ENCODE measurements at places on chromosomes 4 and X. TPM values are rescaled to one million over a fixed set of nuclear protein-coding genes. Genes with fewer than 3 reads are reported as not detected.

GRCh38 chrX:109300415-109300814 lies 181.5 kb downstream of the GUCY2F start:
- no peak for DNase-seq

DNA sequence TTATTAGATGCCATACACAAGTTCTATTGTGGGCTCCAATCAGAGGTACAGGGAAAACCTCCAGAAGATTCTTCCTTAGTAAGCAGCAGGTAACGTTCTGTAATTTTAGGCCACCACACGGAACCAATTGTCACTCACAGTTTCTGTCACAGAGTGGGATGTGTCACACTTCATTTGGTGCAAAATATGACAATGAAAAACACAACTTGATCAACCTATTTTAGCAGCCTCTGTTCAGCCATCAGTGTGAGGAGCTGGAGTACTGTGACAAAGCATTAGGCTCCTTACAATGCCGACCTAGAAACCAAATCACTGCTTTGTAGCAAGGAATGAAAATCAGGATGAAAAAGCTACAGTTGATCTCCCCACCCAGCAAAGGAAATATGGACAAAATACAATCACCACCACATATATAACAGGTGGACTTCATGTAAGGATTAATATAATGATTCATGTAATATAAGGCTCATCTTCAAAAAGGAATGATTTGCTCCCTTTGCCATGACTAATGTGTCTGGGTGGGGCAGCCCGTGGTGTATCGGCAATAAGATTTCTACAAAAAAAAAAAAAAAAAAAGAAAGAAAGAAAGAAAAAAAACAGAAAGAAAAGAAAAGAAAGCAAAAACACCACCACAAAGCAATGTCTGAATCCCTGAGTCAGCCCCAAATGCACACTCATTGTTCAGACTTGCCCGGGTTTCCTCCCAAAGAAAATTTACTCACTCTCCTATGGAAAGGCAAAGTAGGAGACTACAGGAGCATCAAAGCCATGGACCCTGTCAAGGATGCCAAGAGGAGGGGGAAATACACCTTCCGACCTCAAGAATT lies 36.0 kb downstream of the SLC9A7 start:
- DNase-seq = no peak

DNA sequence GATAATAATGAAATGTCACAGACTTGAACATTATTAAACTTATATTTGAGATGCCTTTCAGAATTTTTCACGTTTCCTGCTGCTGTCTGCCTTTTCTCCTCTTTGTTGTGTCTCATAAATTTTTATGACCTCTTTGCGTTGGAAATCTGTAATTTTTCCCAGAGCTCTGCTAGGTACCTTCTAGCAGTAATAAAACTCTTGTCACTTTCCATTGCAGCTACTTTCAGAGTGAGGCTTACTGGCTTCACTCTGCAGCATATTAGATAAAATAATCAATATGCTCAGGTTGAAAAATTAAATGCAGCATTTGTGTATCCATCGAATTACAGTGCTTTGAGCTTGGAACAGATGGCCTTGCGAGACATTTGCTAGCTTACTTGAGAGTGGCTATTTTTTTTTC lies 689.0 kb downstream of the GRID2 start:
- DNase-seq = no peak

DNA sequence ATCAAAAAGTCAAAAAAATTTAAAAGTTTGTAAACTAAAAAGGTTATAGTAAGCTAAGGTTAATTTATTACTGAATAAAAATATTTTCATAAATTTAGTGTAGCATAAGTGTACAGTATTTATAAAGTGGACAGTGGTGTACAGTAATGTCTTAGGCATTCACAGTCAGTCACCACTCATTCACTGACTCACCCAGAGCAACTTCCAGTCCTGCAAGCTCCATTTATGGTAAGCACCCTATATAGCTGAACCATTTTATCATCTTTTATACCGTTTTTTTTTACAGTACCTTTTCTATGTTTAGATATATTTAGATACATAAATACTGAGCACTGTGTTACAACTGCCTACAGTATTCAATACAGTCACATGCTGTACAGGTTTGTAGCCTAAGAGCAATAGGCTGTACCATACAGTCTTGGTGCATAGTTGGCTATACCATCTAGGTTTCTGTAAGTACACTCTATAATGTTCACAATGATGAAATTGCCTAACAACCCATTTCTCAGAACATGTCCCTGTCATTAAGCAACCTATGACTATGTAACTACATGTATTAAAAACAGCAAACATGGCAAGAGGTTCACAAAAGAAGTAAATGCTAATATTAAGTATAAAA lies 18.6 kb downstream of the ACSL4 start:
- DNase-seq = peak; percentile 25

- no peak for DNase-seq
These were observed 7.3 kb upstream of the SH3BP2 start for GRCh38 chr4:2785613-2786012.

DNA sequence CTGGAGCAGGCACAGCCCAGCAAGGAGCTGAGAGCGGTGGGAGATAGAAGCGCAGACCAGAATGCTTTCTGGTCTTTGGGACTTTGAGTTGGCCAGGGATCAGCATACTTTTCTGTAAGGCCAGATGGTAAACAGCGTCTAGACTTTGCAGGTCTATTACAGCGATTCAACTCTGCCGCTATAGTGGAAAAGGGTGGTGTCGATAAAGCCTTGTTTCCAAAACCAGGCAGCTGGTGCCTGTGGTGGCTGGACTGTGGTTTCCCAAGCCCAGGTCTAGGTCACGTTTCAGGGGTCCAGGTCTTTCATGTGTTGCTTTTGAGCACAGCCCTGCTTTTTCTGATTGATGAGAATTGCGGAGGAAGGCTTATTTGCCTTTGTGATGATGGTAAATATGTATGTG lies 40.1 kb downstream of the HTT-AS start:
- peak; percentile 67 for DNase-seq

GRCh38 chr4:1011666-1012033 lies 224 bp downstream of the FGFRL1 start:
- DNase-seq = no peak

DNA sequence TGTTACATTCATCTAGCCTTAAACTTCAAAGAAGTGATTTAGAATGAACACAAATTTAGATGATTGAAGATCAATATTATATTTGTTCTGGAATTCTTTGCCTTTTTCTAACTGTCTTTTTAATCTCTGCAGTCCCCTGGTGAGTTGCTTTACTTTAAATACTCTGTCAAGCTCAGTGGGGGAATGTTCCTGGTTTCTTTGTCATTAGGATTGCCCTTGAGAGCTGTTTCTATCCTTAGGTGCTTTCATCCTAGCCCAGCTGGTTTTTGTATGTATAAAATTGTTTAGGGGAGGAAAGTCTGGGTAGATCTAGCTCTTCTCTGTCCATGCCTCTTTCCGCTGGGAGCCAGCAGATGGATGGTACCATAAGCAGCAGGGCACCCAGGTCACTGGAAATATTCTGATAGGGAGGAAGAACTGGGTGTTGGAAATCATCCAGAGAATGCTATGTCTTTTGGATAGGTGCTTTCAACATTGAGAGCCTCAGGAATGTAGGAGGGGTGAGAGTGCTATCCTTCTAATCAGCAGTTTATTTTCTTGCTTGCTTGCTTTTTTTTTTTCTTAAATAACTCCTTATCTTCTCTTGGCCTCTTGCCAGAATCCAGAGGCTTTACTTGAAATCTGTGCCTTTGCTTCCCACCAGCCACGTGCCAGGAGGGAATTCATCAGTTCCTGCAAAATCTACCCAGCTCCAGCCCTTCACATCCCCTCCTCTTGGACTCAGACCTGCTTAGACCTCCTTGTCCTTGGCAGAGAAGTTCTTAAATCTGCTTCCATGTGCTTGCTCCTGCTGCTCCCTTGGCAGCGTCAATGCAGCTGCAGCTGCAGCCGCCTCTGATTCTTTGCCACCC lies 215.3 kb upstream of the ANXA3 start:
- DNase-seq = no peak

DNA sequence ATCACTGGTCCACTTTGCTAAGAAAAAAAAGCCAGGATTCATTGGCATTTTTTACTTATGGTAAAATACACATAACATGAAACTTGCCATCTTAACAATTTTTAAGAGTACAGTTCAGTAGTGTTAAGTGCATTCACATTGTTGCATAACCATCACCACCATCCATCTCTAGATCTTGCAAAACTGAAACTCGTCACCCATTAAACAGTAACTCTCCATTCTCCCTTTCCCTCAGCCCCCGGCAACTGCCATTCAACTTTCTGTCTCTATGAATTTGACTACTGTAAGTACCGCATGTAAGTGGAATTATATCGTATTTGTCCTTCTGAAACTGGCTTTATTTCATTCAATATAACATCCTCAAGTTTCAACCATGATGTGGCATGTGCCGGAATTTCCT lies 56.3 kb upstream of the LNX1 start:
- no peak for DNase-seq

GRCh38 chrX:103418811-103419340 lies 42.5 kb downstream of the BEX3 start:
- DNase-seq = no peak

GRCh38 chrX:131840799-131841495 lies 182.2 kb upstream of the STK26 start:
- no peak for DNase-seq

GRCh38 chr4:169330095-169330494 lies 59.3 kb upstream of the SH3RF1 start:
- DNase-seq = no peak

DNA sequence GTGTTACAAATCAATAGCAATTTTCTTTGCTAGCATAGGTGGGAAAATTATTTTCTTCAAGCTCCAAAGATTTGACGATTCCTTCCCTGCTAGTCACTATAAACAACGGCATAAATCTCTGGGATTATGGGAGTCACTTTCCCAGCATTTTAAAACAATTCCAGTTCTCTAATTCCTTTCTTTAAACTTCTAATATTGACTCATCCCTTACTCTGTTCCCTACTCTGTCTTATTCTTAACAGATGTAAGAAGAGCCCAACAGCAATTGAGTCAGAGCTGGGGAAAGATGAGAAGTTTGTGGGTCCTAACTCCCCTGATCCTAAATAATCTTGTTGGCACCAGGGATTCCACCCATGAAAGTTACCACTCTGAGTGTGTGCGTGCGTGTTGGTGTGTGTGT lies 47.4 kb upstream of the IL21 start:
- DNase-seq = peak; percentile 62

PNMA6A gene
- 0.21 TPM for total RNA-seq

DNA sequence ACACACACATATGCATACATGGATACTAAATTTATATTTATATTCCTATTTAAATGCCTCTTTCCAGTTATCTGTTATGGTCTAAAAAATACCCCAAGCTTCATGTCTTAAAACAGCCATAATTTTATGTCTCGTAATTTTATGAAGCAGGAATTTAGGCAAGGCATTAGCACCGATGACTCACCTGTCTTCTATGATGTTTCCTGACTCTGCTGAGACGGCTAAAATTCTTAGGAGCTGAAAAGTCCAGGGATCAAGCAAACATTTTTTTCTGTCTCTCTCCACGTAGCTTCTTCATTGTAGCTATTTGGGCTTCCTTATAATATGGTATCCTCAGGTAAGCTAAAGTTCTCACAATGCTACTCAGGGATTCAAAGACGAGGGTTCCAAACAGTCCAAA lies 930.3 kb downstream of the STIM2 start:
- peak; percentile 5 for DNase-seq

DNA sequence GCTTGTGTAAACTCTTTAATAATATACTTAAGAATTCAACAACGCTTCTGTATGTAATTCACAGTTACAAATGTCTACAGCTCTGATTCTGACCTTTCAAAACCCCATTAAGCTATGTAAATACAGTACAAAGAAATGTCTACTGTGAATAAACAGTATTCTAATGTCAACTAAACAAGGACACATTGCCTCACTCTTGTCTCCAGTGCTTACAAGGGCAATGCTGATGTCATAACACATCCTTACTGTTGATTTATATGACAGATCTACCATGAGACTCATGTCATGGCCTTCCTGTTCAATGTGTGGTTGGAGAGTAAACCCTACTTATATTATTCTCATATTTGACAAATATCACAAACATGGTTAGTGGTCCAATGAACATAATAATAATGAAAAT lies 256.1 kb upstream of the ADGRL3 start:
- no peak for DNase-seq

GRCh38 chrX:45230410-45230809 lies 29.7 kb upstream of the DIPK2B start:
- DNase-seq = no peak

- no peak for DNase-seq
These were observed 204.7 kb downstream of the CBR4 start for GRCh38 chr4:168805341-168805740.

- DNase-seq = peak; percentile 32
These were observed 207.9 kb upstream of the FAT1 start for GRCh38 chr4:186931519-186931918.

DNA sequence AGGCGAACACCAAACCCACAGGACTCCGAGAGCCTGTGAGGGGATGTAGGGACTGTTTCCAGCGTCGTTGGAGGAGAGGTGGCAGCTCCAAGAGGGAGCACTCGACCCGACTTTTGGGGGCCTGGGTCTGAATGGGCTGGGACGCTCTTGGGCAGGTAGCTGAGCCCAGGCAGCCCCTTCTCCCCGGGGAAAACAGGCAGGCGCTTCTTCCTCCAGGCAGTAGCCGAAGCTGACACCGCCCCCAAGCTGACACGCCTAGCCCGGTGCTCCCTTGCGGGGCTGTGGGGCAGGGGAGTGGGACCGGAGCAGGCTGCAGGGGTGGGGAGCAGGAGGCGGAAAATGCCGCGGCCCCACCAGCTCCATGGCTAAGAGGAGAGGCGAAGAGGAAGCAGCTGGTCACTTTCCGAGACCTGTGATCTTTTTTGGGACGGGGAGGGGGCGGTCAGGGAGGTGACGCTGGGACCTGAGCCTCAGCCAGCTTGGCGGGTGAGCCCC lies 4.2 kb downstream of the NKX1-1 start:
- DNase-seq = no peak

LDB2 gene
- not detected for total RNA-seq

- DNase-seq = no peak
These were observed 24.4 kb downstream of the BLOC1S4 start for GRCh38 chr4:6740347-6740746.

- DNase-seq = no peak
These were observed 84.7 kb downstream of the LARP7 start for GRCh38 chr4:112721627-112722026.

DNA sequence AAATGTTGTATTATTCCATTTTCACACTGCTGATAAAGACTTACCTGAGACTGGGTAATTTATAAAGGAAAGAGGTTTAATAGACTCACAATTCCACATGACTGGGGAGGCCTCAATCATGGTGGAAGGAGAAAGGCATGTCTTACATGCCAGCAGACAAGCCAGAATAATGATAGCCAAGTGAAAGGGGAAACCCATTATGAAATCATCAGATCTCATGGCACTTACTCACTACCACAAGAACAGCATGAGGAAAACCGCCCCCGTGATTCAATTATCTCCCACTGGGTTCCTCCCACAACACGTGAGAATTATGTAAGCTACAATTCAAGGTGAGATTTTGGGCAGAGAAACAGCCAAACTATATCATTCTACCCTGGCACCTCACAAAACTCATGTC lies 2535.1 kb downstream of the ARAP2 start:
- peak; percentile 73 for DNase-seq

PLK4 gene
- 2.1 TPM for total RNA-seq

GRCh38 chrX:40155589-40156469 lies 58.1 kb upstream of the BCOR start:
- DNase-seq = no peak

- peak; percentile 89 for DNase-seq
These were observed 430.0 kb downstream of the INPP4B start for GRCh38 chr4:142416121-142416520.

MID1 gene
- 18.4 TPM for total RNA-seq

Measured in myocyte (in vitro differentiated cells).